ENCODE measurements at places on chromosomes 1 and 21.
A peak's percentile ranks its signal among the peaks of the same experiment; 100 is the strongest.

GRCh38 chr21:33924766-33925100 is 9.1 kb upstream of the ATP5PO start:
- DNase-seq, result no peak

- peak; percentile 92 for DNase-seq
Measured at GRCh38 chr1:24150234-24151174, 7.6 kb upstream of the IL22RA1 start.

- peak; percentile 78 for DNase-seq
Measured at GRCh38 chr1:205983925-205984725, 19.1 kb downstream of the RAB7B start.

GRCh38 chr1:27473755-27474154 is 16.2 kb downstream of the WASF2 start:
- no peak for DNase-seq

DNA sequence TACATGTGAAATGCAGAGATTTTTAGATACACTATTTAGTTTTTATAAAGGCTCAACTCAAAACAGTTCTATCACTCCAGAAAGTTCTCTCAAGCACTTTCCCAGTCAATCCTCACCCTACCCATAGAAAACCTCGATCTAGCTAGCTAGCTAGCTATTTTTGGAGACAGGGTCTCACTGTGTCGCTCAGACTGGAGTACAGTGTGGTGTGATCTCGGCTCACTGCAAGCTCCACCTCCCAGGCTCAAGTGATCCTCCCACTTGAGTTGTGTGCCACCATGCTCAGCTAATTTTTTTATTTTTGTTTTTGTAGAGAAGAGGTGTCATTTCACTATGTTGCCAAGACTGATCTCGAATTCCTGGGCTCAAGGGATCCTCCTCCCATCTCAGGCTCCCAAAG is 236.9 kb downstream of the RERE start:
- DNase-seq, result no peak

GRCh38 chr1:115317101-115318012 is 20.7 kb downstream of the NGF start:
- DNase-seq, result no peak

- no peak for DNase-seq
Measured at GRCh38 chr1:15531003-15531402, 4.4 kb downstream of the DNAJC16 start.

DNA sequence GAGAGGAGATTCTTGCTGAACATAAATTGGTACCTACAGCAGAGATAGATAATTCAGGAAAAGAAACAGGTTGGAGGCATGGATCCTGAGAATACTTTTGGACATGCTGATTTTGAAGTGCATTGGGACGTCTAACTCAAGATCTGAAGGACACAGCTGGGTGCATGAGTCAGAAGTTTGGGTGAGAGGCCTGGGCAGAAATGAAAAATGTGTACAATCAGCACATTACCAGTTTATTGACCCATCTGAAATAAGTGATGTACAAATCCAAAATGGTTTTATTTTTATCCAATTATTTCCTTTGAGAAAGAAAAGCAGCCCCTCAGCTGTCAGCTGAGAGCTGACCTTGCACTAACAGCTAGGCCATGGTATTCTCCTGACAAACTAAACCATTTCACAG is 975.2 kb upstream of the B3GALT2 start:
- no peak for DNase-seq

GRCh38 chr1:164382384-164382783 is 176.6 kb upstream of the PBX1 start:
- peak; percentile 33 for DNase-seq

DNA sequence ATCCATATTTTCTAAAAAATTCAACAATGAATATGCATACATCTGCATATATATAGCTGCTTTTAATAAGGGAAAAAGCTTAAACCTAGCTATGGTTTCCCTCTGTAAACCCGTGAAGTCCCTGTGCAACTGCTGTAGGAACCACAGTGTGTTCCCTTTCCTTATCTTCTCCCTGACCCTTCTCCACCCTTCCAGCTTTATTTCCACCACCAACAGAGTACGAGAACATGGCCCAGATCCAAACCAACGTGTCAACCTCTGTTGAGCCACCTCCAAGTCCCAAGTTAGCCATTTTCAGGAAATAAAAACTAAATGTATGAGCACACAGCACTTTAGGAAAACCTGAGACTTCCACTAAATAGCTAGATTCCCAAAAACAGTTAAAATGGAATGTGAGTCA is 20.3 kb downstream of the SUSD4 start:
- DNase-seq, result no peak
